ENCODE measurements at places on chromosomes 3 and 15.
A peak's percentile ranks its signal among the peaks of the same experiment; 100 is the strongest.

DNA sequence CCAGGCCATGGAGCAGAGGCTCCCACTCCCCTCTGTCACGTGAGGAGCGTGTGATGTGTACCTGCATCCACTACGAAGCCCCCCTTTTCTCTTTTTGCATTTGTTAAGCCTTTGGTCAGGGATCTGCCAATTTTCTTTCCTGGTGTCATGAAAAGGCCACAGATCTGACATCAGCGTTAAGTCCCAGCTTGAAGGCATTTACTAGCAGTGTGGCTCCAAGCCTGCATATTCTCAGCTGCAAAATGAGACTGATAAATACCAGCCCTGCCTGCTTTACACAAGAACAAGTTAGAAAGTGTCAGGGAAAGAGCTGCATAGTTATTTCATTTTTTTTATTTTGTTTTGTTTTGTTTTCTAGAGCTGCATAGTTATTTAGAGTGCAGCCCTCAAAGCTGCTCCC lies 2.3 kb upstream of the ANKRD63 start:
- no peak for DNase-seq

DNA sequence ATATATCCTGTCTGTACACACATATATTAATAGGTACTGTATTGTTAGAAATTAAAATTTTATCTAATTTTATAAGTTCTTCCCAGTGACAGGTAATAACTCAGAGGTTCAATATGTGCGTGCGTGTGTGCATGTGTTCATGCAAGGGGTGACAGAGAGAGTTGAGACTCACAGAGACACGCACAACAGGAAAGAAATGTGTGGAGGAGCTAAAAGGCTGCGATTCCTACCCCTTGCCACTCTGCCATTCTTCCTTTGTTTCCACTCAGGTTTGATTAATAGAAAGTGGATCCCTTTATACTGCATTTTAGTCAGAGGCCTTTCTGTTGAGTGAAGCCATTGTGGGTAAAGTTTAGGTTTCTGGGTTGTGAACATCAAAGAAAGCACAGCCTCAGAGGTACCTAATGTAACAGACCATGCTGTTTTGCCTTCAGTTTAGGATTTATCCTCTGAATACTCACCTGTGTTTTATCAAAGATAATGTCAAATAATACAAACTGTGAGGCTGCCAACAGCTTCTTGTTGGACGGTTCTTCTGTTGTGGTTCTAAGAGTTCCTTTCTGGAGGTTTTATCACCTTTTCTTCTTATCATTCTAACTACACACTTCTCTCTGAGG lies 182.3 kb downstream of the EPHA3 start:
- DNase-seq: no peak

DNA sequence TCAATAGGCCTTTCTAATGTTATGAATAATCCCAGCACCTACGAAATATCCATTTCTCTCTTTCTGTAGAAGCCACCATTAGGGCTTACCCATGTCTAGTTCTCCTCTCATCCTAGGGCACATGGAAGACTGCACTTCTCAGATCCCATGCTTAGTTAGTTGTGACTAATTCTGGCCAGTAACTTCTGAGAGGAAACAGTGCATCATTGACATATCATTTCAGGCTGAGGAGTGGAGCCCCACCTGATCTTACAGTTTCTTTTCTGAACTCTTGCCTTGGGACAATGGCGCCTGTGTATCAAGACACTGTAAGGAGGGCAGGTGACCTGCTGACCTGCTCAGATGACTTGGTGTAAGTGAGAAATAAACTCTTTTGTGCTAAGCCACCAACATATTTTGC lies 39.4 kb upstream of the TBL1XR1 start:
- DNase-seq: no peak

- DNase-seq: peak; percentile 99
Measured at GRCh38 chr3:197490098-197491058, 65.4 kb downstream of the BDH1 start.

GRCh38 chr3:14404631-14405359 lies 2.4 kb downstream of the SLC6A6 start:
- DNase-seq: no peak

DNA sequence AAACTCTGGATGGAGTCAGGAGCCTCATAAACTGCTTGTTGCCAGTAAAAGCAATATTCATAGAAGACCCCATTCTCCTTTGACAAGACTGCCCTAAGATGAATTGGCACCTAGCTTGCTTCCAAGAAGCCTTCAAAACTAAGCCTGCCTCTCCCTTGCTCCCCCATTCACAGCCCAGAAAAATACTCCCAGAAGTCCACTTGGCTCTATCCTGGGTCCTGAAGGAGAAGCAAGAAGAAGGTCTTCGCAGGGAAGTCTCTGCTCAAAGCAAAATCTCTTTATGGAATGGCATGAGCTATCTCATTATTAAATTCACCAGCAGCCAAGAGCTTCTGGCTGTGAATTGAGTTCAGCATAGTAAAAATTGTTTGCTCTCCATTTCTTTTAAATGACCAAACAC lies 230.2 kb upstream of the ARRDC4 start:
- no peak for DNase-seq

- no peak for DNase-seq
Measured at GRCh38 chr3:184409331-184409926, 29.6 kb downstream of the CHRD start.

DNA sequence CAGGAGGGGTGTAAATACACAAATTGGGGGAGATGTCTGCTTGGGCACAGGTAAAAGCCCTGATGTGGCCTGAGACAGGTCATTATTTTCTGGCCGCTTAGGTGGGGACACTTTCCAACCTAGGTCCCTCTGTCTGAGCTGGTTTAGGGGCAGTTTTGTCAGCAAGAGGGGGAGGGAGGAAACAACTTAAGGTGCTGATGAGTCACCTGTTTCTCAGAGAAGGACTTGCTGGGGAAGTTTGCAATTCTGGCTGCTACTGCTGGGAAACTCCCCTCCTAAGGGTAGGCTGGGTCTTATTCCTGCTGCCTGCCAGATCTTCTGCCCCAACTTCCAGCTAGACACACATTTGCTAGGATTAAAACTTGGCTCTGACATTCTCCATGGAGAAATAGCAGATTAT lies 4.8 kb upstream of the RHOV start:
- peak; percentile 58 for DNase-seq

GRCh38 chr15:75353604-75354003 lies 6.8 kb downstream of the NEIL1 start:
- no peak for DNase-seq

GRCh38 chr15:89244574-89244903 lies 760 bp downstream of the FANCI start:
- no peak for DNase-seq

DNA sequence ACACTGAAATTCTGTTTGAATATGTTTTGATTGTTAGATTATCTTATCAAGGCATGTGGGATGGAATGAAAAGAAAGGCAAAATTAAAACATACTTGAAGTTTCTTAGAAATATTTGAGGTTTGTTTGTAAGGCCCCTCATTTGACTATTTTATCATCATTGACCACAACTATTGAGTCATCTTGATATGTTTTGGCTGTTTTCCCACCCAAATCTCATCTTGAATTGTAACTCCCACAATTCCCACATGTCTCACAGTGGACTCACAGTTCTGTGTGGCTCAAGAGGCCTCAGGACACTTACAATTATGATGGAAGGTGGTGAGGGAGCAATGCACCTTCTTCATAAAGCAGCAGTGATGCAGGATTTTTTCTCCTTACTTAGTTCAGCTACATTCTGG lies 917.1 kb downstream of the PLOD2 start:
- DNase-seq: peak; percentile 31

All from EL (cell line).